ENCODE measurements at places on chromosomes 13 and 19.

DNA sequence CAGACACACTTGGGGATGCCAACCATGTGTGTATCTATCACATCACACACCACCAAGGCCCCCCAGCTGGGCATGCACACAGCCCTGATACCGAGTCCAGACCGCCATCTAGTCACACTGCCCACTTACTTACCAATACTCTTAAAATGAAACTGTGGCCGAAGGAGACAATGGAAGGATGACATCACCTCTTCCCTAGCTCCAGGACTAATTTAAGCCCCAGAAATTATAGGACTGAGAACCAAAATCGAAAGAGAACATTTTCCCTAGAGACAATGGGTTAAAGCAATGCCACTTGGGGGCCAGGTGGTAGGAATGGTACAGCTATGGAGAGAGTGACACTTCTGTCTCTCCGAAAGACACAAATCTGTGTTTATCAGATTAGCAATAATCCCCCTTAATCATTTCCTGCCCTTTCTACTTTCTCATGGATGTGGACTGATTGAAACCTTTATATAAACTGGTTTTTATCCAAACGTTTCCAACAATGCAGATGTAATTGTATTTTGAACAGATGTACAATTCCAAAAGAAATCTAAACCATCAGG is 663 bp upstream of the GGACT start:
- no peak for DNase-seq

GRCh38 chr19:1053176-1054101 is 13.5 kb upstream of the ARHGAP45 start:
- DNase-seq, result no peak

- no peak for DNase-seq
Observed at GRCh38 chr19:12825254-12826131, 8.9 kb downstream of the RTBDN start.

DNA sequence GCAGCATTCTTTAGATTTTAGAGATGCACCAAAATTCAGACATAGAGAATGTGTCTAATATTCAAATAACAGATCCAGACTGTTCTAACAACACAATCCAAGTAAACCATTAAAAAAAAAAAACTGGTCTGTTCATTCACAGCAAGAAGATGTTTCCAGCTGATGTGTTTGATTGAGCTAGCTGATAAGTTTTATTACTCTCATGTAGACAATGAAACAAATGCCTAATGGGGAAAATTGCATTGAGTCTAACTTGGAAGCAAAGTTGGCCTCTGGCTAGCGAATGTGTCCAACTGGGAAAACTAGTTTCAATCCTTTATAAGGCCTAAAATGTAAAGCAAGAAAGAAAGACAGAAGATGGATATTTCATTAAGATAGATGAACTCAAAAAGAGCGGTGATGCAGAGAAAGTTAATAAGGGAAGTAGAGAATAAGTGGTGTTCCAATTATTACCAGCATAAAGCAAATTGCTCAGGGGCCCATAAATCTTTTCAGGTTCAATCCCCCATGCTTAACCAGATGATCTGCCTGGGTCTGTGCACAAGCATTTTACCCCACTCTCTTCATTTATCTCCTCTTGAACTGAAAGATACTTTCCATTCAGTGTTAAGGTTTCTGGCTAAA is 54.2 kb downstream of the PCDH9 start:
- DNase-seq, result no peak
